ENCODE measurements at places on chromosomes 7 and 10.

DNA sequence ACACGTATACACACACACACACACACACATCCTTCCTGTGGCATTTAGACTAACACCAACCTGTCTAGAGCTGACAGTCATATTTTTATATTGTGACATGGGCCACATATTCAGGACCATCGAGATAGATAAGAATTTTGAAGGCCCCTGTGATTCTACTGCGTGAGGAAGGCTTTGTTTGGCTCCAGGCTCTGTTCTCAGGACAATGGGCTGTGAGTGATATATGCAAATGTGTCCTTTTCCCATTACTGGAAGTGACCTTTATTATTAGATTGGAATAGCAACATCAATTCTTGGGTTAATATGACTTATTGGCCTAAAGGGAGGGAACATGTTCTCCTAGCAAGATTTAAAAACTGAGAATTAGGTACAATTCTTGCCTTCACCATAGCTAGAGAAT, 156.1 kb downstream of the SPAG6 start:
- no peak for DNase-seq

DNA sequence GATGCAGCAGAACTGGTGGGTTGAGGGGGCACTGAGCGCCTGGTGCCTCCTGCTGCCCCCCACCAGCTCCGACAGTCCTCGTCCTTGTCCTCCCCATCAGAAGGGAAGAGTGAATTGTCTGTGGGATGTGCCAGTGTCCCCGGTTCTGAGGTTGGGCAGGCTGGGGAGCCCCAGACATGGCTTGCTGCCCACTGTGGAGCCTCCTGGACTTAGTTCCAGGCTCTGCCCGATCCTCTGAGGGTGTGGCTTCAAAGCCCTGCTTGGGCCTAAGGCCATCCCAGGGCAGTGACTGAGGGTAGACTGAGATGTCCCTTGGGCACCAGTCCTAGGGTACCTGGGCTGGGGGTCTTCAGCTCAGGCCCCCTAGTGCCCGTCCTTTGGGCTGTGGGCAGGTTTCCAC, 168.8 kb downstream of the RNF216 start:
- DNase-seq, result no peak

- no peak for DNase-seq
Observed at GRCh38 chr10:102405108-102405571, 9.6 kb downstream of the NFKB2 start.

DNA sequence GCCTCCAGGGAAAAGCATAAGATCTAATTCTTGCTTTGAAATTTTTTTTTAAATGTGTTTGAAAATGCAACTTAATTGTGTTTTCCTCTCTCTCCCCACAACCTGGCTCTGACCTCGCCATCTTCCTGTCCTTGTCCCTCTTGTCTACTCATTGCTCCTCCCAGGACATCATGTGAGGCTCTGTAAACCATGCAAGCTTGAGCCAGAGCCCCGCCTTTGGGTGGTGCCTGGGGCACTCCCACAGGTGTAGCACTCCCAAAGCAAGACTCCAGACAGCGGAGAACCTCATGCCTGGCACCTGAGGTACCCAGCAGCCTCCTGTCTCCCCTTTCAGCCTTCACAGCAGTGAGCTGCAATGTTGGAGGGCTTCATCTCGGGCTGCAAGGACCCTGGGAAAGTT, 9.8 kb upstream of the CDHR1 start:
- no peak for DNase-seq

DNA sequence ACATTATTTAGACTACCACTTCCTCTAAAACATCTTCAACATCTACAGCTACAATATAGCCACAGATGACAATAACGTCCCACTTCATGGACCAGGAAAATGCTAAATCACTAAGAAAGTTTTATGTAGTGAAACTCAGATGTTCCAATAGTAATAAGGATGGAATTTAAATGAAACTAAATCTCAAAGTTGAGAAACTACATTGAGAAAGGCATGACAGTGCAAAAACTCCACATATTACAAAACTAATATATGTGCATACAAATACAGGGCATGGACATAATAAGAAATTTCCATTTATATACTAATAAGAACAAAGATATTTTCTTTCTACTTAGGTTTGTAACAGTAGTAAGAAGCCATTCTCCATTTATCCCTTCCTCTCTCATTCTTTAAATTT, 31.1 kb downstream of the POT1 start:
- no peak for DNase-seq

DNA sequence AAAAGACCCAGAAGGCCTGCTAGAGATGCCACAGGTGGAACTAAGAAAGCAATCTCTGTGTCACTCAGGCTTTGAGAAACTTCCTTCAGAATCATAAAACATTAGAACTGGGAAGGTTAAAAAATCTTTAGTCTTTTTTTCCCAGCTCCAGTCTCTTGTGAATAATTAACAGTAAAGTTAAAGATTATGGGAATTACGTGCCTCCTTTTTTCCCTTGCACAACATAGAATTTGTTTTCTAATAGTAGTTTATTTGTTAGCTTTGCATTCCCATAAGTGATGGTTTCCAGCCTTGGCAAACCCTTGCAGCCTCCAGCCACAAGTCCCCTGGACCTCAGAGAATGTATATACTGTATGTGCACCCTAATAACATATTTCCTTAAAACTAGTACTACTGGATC, 128.3 kb downstream of the TPST1 start:
- no peak for DNase-seq

- DNase-seq, result no peak
Observed at GRCh38 chr7:30635798-30636197, 41.1 kb downstream of the GARS1 start.

- DNase-seq, result peak; percentile 4
Observed at GRCh38 chr7:110119883-110120581, 970.9 kb upstream of the LRRN3 start.

DNA sequence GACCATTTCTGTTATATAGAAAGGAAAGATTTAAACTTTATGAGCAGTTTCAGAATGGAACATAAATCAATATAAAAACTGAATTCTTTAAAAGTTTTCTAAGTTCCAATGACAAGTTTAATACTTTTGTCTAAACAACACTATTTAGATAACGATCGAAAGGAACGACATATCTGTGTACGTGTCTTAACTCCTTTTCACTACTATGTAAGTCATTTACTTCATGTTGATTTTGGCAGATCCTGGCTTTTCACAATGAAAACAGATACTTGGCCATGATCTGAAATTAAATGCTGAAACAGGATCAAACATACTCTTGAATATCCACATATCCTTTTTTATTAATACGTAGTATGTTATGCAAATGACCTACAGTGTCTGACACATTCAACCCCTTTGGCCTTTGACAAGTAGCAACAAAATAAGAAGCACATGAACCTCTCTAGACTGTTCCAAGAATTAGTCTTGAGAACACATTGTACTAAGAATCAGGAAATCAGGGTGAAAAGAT, 41.9 kb downstream of the RNLS start:
- no peak for DNase-seq

DNA sequence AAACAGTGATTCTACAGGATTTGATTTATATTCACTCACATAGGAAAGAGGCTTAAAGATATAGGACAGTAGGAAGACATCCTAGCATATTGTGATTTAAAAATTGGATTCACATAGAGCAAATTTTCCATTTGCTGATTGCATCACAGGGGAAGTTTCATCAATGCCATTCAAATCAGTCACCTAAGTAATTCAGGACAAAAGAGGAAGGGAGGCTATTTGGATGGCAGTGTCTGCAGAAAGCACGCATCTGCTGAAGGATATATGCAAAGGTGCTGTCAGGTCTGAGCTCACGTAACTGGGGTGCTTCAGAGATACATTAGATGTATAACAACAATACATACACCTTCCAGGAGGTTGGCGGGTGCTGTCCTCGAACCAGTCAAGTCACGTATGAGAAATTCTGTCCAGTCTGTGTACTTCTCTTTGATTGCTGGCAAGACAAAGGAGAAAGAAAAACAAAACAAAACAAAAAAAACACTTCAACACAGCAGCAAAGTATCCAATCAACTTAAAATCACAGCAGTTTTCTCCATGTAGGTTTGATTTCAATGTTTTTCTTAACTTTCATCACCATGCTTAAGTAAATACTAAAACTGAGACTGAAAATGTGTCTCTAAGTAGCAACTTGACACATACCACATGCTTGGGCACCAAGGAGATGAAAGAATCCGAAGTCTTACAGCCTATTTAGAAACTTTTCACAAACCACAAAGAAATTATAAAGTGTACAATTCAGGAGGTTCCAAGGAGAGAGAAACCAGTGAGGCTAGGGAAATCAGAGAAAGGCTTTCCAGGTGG, 125.1 kb downstream of the SFMBT2 start:
- no peak for DNase-seq

DNA sequence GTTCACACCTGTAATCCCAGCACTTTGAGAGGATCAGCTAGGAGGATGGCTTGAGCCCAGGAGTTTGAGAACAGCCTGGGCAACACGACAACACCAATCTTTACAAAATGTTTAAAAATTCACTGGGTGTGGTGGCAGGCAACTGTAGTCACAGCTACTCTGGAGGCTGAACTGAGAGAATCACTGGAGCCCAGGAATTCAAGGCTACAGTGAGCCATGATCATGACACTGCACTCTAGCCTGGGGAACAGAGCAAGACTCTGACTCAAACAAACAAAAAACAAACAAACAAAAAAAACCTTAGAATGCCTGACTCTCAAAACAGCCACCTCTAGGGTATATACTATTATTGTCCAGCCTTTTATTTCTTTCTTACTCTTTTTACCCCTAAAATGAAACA, 56.5 kb upstream of the PAPSS2 start:
- no peak for DNase-seq

DNA sequence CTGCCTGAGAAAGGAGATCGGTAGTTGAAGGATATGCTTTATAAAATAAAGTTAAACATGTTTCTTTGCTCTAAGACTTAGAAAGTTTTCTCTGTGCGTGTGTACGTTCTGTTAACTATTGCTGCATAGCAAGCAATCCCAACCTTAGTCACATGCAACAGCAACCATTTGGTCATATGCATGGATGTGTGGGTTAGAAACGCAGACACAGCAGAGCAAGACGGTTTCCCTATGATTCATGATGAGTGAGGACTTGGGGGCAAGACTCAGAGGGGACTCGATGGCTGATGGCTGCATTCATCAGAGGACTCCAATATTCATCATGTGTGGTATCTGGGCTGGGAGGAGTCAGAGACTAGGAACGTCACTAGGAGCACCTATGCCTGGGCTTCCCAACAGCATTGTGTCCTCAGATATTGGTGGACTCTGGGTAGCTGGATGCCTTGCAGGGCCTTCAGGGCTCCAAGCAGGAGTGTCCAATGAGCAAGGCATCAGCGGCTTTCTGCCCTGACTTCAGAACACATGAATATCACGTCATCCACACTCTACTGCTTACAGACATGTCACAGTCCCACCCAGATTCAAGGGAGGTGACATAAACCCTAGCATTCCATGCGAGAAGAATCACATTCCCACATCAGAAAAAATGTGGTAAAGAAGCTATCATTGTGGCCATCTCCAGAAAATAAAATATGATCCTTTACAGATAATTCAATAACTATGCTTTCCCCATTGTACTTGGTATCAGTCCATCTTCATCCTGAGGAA, 731.2 kb downstream of the TNS3 start:
- peak; percentile 77 for DNase-seq

GRCh38 chr7:125930848-125931247, 1001.2 kb upstream of the POT1 start:
- no peak for DNase-seq

GRCh38 chr7:78714356-78714755, 739.1 kb downstream of the MAGI2 start:
- no peak for DNase-seq

- no peak for DNase-seq
Observed at GRCh38 chr7:151752037-151752436, 124.9 kb downstream of the PRKAG2 start.

- DNase-seq, result no peak
Observed at GRCh38 chr7:45073031-45073785, 15.6 kb downstream of the NACAD start.

DNA sequence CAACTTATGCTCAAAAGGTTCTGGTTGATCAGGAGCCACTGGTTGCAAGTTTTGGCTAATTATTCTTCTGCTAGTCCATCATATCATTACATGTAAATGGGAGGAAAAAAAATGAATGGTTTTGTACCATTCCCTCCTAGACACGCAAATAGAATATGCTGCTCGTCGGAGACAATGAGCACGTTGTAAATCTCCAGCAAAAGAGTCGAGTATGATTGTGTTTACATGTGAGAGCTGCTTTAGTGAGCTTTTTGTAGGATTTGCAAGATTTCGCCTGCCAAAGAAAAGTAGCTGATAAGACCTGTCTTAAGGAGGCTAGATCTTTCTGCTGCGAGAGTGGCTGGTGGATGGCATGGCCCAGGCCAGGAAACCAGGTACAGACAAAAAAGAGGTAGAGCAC, 109.0 kb downstream of the ZMYND11 start:
- no peak for DNase-seq

- DNase-seq, result peak; percentile 71
Observed at GRCh38 chr10:68156373-68157185, 47.3 kb downstream of the MYPN start.

GRCh38 chr10:32271617-32272016, 75.3 kb downstream of the EPC1 start:
- DNase-seq, result no peak

GRCh38 chr7:114412548-114412947, 2.1 kb upstream of the FOXP2 start:
- DNase-seq, result no peak

DNA sequence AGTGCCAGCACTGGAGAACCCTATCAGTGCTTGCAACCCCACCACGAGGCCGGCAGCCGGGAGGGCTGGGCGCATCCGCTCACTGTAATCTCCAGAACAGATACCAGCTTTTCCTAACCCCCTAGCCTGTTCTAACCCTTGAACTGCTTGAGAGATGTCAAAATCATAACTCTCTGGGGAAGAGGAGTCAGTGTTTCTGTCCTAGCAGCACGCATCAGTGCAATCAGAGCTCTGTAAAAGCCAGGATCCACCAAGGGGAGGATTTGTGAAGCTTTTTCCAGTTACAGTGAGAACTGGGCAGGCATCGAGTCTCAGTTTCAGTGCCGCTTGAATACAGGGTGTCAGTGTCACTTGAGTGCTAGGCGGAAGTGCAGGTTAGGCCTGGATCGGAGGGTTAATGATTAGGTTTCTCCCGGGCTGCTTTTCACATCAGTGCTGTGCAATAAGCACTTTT, 104.5 kb upstream of the INSYN2A start:
- DNase-seq, result no peak

DNA sequence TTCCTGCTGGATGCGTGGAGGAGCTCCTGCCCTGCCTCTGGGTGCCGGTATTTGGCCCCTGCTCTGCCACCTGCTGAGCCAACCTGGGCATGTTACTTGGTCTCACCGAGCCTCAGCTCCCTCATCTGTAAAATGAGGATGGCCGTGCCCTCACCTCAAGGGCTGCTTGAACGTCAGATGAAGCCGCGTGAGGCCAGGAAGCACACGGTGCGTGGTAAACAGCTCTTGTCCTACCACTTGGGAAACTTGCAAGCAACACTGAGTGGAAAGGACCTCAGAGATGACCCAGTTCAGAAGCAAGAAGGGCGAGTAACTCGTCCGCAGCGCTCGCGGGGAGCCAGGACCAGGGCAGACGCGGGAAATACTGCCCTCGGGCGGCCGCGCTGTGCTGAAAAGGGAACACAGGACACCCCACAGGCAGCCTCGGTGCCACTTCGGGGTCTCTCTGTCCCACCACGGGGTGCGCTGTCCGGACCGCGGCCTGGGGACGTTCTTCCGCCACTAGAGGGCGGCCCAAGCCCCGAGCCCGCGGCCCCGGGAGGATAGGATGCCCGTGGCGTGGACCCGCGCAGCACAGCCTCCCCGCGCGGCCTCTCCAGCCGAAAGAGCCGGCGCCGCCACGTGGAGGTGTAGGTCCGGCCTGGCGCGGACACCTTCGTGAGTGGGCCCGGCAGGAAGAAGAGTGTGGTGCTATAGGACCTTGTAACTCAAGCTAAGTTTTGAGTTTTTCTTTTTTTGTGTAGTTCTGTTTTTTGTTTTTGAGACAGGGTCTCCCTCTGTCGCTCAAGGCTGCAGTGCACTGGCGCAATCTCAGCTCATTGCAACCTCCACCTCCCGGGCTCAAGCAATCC, 94.1 kb downstream of the PRKAG2 start:
- peak; percentile 61 for DNase-seq

Measured in fibroblast of skin of scalp (primary cell).